T47D (cell line): ENCODE measurements at places on chromosomes 16 and 17.

DNA sequence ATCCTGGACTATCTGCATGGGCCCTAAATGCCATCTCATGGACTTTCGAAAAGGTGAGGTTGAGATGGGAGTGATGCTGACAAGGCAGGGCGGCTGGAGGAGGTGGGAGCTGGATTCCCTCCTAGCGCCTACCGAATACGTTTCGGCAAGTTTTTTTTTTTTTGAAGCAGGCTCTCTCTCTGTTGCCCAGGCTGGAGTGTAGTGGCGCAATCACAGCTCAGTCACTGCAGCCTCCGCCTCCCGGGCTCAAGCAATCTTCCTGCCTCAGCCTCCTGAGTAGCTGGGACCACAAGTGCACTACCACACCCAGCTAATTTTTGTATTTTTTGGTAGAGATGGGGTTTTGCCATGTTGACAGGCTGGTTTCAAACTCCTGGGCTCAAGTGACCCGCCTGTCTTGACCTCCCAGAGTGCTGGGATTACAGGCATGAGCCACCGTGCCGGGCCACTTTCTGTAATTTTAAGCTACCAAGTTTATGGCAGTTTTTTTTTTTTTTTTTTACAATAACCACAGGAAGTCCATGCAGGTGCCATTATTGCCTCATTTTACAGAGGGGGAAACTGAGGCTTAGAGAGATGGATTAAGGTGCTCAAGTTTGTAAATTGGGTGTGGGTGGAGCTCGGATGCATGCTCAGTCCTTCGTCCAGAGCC lies 246.4 kb downstream of the PRKCA start:
- DNase-seq, result no peak

- DNase-seq, result no peak
Observed at GRCh38 chr17:14080847-14081251, 11.5 kb downstream of the COX10 start.

GRCh38 chr17:13003454-13003851 lies 14.4 kb downstream of the ELAC2 start:
- DNase-seq, result no peak

DNA sequence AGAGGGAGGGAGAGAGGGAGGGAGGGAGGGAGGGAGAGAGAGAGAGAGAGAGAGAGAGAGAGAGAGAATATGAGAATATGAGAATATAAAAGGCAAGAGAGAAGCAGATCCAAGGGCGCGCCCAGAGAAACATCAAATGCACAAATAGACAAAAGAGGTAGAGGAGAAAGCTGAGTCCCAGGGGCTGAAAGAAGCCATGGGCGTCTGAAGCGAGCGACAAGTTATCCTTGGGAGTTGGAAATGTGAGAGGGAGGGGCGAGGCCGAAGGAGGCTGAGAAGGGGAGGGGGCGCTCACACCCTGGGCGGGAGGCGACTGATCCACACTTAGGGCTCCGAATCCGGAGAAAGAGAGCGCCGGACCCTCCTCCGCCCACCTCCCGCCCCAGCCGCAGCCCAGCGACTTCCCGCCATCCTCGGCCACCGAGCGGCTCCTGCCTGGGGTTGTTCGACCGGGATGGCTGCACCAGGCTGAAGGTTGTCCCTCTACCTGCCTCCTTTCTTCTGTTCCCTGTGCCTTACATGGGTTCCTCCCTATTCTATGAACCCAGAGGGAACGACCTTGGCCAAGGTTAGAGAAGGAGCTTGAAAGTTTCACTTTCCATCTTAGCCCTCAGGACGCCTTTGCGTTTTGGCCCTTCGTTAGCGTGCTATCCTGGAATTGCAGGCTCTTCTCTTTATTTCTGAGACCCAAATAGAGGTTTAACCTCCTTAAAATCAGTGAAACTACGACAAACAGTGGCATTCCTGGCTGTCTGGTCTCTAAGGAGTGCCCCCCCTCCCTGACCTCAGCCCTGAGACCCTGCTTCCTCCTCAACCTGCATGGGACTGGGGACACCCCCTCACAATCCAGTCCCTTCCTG lies 21.2 kb upstream of the HOXB9 start:
- peak; percentile 36 for DNase-seq

GRCh38 chr17:5299383-5299782 lies 17.3 kb downstream of the RABEP1 start:
- DNase-seq, result no peak

GRCh38 chr16:13779676-13780075 lies 140.3 kb upstream of the ERCC4 start:
- no peak for DNase-seq

DNA sequence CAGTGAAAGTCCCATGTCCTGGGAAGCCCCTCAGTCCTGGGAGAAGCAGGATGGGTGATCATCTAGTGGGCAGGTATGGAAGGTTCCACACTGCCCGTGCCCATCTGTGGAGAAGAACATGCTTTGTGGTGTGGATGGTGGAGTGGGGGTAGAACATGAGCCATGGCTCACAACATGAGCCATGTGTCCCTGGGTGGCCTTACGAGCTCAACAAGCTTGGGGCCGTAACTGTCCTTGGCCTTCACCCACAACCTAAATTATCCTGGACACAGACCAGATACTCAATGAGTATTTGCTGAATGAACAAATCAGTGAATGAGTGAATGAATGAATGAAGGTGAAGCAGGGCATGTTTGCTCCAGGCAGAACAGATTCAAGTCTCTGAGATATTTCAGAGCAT lies 13.5 kb downstream of the SOX8 start:
- DNase-seq, result no peak

DNA sequence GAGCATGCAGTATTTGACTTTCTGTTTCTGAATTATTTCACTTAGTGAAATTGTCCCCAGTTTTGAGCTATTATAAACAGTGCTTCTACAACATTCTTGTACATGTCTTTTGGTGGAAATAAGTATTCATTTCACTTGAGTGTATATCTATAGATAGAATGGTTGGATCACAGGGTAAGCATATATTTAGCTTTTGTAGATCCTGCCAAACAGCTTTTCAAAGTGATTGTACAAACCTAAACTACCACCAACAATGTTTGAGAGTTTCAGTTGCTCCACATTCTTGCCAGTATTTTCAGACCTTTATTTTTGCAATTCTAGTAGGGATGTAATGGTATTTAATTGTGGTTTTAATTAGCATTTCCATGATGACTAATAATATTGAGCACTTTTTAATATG lies 91.6 kb downstream of the CCT6B start:
- no peak for DNase-seq

- DNase-seq, result peak; percentile 98
Observed at GRCh38 chr17:61400066-61400716, 548 bp downstream of the TBX2 start.

GRCh38 chr16:73048292-73049080 lies 558 bp upstream of the ZFHX3 start:
- peak; percentile 52 for DNase-seq

DNA sequence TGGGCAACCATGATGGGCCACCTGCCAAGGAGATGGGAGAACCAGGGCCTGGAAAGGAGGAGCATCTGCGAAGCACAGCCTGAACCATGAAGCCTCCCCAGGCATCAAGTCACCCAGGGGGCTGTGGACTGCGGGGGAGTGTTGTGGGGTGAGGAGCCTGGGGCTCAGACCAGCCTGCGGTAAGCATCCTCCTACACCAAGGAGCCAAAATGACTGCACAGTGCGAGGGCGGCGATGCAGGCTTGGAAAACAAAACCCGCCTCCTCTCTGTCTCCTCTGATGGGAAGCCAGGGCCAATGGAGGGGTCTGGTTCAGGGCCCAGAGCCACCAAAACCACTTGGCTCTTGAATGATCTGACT lies 18.1 kb upstream of the MAF start:
- DNase-seq, result no peak

DNA sequence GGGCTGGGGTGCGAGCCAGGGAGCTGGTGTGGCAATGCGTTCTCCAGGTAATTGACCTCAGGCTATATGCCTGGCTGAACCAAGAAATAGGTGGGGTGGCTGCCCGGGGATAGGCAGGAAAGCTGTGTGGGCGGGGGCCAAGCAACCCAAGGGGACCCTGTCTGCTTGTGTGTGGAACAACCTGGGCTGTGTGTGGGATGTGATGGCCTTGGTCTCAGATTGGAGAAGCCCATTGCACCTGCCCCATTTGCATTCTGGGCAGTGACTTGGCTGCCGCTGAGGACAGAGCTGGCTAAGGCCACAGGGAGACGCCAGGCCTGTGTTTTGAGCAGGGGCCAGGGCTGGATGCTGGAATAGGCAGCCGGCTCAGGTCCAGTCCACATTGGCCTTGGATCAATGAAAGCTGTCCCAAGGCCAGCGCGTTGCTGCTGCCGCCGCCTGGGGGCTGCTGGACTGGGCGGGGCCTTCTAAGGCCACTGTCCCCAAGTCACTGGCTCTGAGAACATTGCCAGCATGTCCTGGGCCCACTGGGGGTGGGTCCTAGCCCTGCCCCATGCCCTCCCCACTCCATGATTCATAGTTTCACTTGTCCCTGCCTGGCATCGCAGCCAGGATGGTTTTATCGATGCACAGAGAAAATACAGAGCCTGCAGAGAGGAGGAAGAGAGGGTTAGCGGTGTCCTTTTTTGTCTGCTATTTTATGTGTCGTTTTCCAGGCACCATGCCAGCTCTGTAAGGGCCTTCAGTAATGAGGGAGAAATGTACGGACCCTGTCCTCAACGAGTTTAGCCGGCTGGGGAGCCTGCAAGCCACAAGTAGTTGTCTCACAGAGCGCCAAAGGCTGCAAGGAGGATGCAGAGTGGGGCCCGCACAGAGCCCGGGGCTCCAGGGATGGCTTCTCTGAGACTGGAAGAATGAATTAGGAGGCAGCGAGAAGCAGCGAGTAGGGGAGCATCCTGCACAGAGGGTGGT lies 43.9 kb downstream of the NKD1 start:
- DNase-seq, result no peak

DNA sequence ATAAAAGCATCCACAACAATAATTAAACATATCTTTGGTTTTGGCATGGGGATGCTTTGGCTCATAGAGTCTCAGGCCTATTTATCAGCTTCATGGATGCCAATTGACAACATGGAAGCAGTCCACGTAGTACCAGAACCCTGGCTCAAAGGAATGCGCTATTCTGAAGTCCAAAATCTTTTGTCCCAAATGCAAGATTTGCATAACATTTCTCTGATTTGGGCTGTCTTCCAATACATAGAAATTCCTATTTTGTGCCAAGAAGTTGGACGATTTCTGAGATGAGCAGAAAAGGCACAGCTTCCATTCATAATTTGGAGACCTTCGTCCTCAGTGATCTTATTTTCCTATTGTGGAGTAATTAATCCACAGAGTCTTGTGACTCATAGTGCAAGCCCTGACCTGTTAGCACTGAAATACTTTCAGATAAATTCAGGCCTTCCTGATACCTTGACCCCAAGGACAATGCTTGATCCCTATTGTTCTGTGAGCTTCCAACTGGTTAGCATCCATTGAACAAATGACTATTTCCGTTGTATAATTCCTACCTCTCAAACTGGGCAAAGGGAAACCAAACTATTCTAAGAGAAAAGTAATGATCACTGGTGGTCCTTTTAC lies 78.4 kb upstream of the CDH11 start:
- DNase-seq, result no peak

DNA sequence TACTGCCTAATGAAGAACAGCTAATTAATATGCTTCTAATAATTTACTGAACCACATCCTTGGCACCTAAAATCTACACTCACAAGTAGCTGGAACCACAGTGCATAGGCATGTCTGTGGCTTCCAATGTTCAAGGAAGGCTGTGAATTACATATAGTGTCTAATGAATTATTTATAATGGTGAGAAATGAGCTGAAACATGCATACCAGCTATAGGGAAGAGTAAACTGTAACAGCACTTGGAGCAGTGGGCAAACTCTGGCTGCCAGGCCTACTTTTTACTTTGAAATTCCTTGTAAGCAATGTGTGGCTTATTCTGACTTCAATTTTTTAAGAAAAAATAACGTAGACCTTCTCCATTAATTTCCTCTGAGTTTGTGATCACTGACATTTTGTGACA lies 953.2 kb upstream of the CDH8 start:
- DNase-seq, result no peak

DNA sequence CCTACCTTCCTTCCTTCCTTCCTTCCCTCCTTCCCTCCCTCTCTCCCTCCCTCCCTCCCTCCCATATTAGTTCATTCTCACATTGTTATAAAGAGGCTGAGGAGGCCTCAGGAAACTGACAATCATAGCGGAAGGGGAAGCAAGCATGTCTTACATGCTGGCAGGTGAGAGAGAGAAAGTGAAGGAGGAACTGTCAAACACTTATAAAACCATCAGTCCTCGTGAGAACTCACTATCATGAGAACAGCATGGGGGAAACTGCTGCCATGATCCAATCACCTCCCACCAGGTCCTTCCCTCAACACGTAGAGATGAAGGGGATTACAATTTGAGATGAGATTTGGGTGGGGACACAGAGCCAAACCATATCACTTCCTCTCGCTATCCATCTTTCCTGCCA lies 281.6 kb upstream of the FOXF1 start:
- no peak for DNase-seq

DNA sequence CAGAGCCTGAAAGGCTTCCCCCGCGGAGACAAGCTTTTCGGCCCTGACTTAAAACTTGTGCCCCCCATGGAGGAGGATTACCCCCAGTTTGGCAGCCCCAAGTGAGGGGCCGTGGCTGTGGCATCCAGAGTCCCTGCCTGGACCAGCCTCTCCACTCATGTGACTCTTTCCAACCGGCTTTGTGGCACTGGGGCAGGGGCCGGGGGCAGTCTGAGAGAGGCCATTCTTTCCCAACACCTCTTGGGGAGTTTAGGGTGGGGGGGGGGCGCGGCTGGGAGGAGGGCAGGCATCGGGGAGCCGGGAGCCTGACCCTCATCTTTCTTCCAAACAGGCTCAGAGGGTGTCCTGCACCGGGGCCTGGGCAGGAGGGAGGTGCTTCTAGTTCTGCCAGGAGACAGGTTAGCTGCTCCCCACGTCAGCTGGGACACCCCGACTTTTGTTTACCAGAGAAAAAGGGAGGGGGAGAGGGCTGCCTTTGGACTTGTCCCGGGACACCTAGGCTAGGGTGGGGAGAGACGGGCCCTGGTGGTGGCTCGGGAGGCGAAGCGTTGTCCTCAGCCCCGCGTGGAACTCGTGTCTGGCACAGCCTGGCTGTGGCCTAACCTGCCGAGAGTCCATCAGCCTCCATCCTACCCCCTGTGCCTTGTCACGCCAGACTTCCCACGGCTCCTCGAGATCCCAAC lies 7.3 kb upstream of the SERPINF1 start:
- no peak for DNase-seq

GRCh38 chr16:55302635-55303034 lies 21.4 kb upstream of the IRX6 start:
- DNase-seq, result no peak

DNA sequence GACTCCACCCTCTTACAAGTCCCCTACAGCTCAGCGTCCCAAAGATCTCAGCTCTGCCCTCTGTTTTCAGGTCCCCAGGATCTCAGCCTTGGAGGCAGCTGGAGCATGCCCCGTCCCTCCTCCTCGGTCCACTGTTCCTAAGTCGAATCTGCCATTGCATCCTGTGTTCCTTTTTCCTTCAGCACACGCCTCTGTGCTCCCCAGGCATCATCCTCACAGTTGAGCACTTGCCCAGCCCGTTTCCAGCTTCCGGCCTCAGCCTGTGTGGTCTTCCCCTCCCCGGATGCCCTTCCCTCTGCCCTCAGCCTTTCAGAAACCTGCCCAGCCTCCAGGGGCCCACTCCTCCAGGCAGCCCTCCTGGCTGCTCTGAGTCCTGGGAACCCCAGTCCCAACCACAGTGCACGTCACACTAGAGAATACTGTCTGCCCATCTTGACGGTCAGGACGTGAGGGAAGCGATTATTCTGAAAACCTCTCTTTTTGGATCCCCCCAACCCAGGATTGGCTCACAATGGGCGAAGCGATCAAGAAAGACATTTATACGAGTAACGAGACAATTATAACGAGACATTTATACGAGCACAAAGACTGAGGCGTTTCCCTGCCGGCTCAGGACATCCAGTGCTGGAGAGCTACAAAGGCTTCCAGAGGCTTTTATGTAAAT lies 41.4 kb downstream of the RPH3AL start:
- no peak for DNase-seq
